Peyer's patch (tissue), 4 donors: ENCODE measurements at places on chromosomes 5 and 9. TPM values are rescaled to one million over a fixed set of nuclear protein-coding genes. Genes with fewer than 3 reads are reported as not detected.
A peak's percentile ranks its signal among the peaks of the same experiment; 100 is the strongest.

The ELAVL2 gene
- total RNA-seq = not detected

- DNase-seq = no peak
Observed at GRCh38 chr9:87549791-87550190, 52.1 kb downstream of the DAPK1 start.

DNA sequence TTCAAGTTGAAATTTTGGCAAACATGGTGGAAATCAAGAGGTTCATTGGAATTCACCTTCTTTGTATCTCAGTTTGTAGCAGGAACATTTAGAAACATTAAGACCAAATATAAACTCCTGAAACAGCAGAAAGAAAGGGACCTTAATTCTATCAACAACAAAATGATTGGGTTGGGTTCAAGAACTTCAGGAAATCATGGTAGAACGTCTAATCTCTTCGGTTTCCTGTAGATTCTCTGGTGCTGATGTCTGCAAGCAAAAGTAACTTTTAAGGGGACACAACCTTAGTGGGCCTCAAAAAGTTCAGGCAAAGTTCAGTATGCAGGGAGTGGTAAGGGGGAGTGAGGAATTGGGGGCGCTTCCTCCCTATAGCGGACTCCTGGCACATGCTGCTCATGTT lies 3.4 kb downstream of the IL33 start:
- no peak for DNase-seq

GRCh38 chr9:134156564-134157377 lies 7.6 kb downstream of the RNU6ATAC start:
- DNase-seq = no peak

- DNase-seq = no peak
Observed at GRCh38 chr5:142979636-142980035, 209.5 kb downstream of the ARHGAP26 start.

- no peak for DNase-seq
Observed at GRCh38 chr9:129620669-129621295, at the start of gene C9orf50. Gene C9orf50, minus strand, starts transcription at chr9:129621101. Its CDS starts 527 bp downstream, at chr9:129620574.

The CDH9 gene
- total RNA-seq = not detected

GRCh38 chr9:126448865-126449577 lies 122.4 kb downstream of the MVB12B start:
- DNase-seq = no peak

DNA sequence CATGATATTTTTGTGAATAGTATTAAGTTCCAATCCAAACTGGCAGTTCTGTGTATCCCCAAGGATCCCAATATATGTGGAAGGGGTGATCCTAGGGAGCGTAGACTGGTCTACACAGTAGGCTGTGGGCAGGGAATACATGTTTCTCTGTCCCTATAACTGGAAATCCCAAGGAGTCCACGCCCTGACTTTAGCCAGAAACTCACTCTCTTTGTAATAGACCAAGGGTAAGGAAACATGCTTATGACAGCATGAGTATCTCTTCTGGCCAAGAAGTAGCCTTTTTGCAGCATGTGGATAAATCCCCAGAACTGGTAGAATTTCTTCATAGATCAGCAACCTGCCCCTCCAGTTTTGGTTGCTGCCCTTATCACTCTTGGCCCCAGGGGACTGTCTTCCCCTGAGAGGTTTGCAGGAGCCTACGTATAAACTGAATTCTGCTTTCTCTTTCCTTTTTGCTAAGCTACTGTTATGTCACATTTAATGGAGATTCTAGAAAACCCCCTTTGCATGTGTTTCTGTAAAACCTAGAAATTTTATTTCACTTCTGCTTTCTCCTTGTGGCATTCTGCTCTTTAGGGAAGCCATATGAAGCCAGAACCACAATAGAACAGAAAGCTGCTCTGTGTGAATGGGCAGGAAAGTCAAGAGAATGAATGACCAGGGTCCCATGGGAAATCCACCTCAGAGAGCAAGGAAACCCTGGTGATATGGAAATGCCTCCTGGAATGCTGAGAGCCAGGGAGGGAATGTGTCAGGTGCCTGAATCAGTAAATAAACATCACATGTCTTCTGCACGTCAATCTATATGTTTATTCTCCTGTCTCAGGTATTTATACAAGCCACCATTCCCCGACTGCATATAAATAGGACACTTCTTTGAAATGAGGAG lies 3.5 kb downstream of the IFNA2 start:
- no peak for DNase-seq

DNA sequence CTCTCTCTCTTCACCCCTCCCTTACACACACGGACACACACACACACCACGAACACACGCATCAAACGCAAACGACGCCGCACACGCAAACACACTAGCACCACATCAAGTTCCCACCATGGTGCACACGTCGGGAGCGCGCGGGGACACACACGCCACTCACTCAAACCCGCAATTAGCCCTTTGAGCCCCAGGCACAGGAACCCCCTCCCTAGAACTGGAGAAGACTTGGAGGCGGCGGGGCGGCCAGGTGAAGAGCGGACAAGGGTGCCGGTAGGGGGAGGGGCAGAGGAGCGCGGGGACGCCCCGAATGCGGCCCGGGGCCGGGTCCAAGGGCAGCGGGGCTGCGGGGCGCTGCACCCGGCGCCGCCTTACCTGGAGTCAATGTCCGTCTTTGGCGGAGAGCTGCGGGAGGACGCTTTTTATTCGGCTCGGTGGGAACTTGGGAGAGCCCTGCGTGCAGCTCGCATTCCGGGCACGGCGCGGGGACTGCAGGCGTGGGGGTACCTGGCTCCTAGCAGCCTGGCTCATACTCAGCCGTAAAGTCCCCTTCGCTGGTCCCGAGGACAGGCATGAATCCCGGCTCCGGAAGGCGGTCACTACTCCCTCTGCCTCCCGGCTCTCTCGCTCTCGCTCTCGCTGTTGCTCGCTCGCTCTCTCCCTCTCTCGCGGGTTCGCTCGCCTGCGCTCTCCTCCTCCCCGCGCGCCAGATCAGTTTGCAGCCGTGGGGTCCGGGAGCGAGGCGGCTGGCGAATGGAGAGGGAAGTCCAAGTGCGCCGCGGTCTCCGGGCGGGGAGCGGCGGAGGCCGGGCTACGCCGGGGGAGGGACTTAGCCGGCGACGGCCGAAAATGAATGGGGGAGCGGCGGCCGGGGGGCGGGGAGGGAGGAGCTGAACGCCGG lies at the start of gene BRINP1:
Gene BRINP1 (minus strand): TSS at position 755 of the 901 bp plus-strand sequence. CDS start 56,080 bp downstream, outside the sequence.
- DNase-seq = no peak

The CAPSL gene
- total RNA-seq = not detected

- DNase-seq = no peak
Observed at GRCh38 chr9:126509718-126510117, 104.0 kb upstream of the LMX1B start.

The ADCY2 gene
- total RNA-seq = 7.8 TPM

DNA sequence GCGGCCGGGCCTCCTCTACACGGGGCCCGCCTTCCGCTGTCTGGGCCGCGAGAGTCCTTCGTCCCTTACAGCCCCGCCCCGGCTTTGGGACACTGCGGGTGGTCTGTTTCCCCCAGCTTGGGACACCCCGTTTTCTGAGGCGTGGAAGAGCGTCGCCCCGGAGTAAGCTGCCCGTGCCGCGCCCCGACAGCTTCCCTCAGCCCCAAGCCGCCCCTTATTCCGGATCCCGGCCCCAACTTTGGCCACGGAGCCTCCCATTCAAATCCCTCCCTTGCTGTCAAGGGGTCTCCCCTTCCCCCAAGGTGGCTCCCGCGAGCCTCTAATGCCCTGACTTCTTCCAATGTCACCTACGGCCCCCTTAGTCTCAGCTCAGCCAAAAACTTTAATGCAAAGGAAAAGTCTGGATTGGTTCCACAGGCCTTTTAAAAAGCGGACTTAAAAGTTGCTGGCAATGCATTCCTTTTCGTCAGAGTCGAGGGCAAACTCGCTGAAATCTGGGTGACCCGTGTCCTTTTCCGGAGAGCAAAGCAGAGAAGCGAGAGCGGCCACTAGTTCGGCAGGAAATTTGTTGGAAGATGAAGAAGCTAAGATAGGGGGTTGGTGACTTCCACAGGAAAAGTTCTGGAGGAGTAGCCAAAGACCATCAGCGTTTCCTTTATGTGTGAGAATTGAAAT lies 19.8 kb downstream of the EXOSC2 start:
- peak; percentile 28 for DNase-seq

- no peak for DNase-seq
Observed at GRCh38 chr9:18822850-18823249, 210.2 kb downstream of the SAXO1 start.

- DNase-seq = no peak
Observed at GRCh38 chr9:108239696-108240321, 616.0 kb downstream of the ACTL7B start.

GRCh38 chr5:151612689-151613427 lies 21.7 kb upstream of the FAT2 start:
- DNase-seq = no peak

DNA sequence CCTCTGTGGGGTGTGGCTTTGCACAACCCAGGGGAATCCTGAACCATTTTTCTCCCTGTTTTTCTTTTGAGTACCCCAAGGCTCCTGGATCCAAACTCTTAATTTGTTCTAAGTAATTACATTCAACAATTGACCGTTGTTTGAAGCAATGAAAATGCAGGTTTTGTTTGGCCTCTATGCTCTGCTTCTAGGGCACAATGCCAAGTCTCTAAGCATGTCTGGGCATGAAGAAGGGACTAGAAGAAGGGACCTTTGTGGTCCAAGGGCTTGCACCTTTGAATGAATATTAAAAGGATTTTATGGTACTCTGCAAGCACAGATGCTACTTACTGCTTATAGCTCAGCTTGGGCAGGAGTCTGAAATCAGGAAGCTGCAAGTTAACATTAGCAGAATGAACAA lies 6.6 kb upstream of the ENC1 start:
- no peak for DNase-seq

The DMRT3 gene
- total RNA-seq = not detected

DNA sequence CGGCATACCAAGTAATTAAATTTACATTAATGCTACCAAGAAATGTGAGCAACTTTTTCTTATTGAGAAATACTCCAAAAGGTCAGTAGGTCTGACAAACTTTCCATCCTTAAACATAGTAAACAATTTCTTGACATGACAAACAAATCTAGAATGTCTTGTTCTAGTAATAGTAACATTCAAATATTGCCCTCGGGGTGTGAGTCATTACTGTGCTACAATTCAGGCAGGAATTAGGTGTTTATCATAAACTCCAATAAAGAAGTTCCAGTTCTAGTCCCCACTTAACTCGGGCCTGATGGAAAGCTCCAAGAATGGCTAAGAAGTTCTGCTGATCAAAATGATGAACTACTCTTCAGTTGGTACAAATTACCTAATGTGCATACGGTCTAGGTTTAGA lies 235.6 kb upstream of the TUSC1 start:
- DNase-seq = no peak

The TMEM215 gene
- total RNA-seq = not detected

The PTPN3 gene
- total RNA-seq = 53.6 TPM

- peak; percentile 91 for DNase-seq
Observed at GRCh38 chr5:181191526-181192336, 13.3 kb downstream of the TRIM7 start.

- no peak for DNase-seq
Observed at GRCh38 chr9:129109537-129109903, 1.1 kb downstream of the CRAT start.

DNA sequence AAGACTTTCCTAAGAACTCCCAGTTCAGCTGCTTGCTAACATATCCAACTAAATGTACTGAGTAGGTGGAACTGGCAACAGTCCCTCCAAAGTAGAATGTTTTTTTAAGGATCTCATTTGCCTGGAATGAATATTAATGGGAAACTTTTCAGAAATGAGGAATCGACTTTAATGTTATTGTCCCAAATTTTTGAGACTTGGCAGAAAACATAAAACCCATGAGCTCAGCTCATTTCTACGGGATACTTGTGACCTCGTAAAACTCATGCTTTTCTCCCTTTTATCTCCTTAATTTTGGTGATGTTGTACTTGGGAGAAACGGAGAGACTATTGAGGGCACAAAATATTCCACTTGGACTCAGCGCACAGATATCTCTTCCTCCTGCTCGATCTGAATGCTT lies 296.8 kb downstream of the EBF1 start:
- no peak for DNase-seq

The FCN2 gene
- not detected for total RNA-seq

DNA sequence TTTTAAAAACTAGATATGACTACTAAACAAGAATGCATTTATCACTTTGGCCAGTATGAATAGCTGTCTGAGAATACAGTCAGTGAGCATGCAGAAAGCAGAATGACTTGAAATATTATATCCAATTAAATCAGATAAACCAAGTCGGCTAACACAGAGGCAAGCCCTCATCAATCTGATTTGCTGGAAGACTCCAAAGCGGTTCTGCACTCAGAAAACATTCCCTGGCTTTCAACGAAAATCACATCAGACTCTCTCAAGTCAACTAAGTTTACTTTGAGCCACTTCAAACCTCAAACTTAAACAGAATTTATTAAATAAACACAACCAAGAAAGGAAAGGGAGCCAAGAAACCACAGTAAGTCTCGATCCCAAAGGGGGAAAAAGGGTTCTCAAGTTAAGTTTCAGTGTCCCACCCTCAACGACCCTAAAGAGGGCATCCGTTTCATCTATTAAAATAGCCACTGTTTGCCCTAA lies 1.4 kb downstream of the MYO10 start:
- no peak for DNase-seq

The HARS1 gene
- 47.3 TPM for total RNA-seq

- DNase-seq = no peak
Observed at GRCh38 chr5:138784590-138784989, 31.4 kb downstream of the CTNNA1 start.

DNA sequence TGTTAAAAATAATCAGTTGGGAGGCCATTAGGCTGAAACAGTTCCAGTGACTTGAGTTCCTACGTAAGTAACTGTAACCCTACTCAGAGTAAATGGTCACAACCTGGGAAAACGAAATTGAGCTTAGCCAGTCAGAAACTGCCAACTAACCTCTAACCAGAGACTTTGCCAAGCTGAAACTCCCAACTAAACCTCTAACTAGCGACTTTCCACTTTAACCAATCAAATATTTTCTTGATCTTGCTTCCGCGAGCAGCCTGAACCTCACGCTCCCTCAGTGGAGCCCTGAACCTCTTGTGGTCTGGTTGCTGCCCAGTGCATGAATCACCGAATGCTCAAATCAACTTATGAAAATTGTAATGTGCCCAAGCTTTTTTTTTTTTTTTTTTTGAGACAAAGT lies 156.2 kb downstream of the MED10 start:
- no peak for DNase-seq

The CEP72 gene
- 33.8 TPM for total RNA-seq

DNA sequence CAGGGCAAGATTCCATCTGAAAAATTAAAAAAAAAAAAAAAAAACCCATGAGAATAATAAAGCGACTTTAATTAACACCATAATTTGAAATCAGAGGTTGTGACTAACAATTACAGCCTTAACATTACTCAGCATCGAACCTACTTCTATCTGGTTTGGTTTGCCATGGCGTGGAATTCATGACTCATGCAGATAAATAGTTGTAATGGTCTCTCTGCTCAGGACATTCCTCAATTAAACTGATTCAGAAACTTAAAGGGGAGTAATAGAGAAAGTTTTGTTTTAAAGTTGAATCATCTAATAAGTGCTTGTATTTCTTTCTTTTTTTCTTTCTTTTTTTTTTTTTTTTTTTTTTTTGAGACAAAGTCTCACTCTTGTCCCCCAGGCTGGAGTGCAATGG lies 135.5 kb downstream of the SPATA31D1 start:
- no peak for DNase-seq

DNA sequence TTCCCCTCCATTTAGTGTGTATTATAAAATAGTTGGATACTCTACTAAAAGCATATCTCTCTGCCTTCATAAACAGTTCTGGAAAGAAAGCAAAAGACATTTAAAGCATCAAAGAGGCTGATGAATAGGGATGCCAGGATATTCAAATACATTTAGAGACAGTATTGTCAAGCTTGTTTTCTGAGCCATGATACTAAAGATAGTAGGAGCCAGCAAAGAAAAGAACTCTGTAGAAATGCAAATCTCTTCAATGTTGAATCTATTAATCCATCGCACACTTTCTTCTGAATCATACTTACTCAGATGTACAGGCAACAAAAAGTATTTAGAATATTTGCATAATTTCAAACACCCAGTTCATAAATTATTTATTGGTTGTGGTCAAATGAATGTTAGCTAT lies 207.1 kb upstream of the MEF2C start:
- no peak for DNase-seq
